ENCODE measurements at places on chromosomes 11 and 22.

GRCh38 chr22:20946080-20946986 lies 20.7 kb upstream of the AIFM3 start:
- no peak for DNase-seq

DNA sequence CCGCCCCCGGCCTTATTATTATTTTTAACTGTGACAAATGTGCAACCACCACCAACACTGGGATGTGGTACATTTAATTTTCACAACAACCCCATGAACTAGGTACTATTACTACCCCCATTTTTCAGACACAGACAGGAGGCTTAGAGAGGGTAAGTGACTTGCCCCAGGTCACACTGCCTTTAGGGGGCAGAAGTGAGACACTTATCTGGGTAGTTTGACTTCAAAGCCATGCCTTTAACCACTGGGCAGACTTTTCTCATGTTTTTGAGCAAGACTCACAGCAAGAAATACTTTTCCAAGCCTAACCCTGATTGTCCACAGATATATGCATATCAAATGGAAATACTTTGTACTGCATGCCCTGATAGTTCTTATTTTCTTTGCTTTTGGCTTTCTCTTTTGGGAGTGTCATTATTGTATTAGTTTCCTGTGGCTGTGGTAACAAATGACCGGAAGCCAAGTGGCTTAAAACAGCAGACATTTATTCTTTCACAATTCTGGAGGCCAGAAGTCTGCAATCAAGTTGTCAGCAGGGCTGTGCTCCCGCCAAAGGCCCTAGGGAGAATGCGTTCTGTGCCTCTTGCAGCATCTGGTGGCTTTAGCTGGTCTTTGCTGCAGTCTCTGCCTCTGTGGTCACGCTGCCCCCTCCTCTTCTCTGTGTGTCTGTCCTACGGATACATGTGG lies 110.8 kb downstream of the GRIK4 start:
- no peak for DNase-seq

GRCh38 chr11:45844822-45845578 lies 2.3 kb upstream of the CRY2 start:
- DNase-seq, result no peak

DNA sequence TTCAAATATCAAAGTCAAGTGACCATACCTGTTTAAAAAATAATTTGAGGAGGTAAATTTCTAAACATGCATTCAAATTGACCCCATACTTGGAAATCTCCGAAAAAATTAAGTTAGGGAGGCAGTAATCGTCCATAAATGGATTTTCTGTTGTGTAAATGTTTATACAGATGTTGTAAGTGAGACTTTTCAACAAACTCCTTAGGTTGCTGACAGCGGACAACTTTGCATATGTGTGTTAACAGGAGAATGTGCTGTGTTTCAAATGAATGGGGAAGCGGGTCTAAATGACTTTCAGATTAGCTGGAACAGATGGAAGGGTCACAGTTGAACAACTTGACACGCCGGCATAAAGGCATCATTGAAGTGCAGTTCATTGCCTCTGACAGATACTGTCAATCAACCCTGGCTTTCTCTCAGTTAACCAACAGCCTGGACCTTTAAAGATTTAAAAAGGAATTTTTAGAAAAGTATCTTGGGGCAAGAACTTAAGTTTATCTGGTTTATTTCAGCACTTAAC lies 98.2 kb upstream of the DBX1 start:
- DNase-seq, result no peak

DNA sequence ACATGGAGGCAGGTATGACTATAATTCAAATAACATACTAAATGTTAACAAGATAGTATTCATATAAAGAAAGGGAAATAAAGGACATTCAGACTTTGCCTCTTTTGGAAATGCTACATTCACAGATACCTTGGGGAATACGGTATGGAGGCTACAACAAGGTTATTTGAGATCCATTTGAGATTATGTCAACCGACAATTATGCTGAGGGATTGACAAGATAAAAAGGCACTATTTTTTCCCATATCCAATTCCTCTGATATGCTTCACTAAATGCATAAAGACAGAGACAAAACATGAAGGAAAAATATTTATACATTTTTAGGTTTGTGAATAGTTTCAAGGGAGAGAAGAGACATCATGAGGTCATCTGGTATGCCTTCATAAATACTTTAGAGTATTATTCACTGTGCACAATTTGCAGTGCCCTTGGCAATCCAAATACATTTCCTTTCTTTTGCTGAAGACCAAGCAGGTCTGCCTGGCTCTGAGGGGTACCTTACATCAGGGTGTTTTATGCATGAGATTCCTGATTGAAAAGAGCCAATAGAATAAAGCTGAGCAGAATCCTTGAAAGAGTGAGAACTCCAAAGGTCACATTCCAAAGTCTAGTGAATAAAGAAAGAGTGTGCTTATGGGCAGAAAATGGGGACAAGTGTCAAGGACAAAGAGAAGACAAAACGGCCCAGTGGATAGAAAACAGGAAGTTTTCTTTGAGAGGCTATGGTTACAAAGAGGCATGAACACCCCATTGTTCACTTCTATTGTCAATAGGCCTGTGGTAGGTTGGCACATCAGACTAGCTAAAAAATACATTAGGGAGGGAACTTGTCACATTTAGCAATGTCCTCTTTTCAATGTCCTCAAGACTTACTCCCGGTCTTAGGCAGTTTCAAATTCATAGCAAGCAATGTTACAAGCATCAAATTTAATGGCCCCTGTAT lies 455.8 kb downstream of the LRRC4C start:
- no peak for DNase-seq

- DNase-seq, result no peak
Measured at GRCh38 chr22:40499209-40499623, 128.8 kb downstream of the SGSM3 start.

- DNase-seq, result no peak
Measured at GRCh38 chr11:87430821-87431220, 393.1 kb downstream of the TMEM135 start.

DNA sequence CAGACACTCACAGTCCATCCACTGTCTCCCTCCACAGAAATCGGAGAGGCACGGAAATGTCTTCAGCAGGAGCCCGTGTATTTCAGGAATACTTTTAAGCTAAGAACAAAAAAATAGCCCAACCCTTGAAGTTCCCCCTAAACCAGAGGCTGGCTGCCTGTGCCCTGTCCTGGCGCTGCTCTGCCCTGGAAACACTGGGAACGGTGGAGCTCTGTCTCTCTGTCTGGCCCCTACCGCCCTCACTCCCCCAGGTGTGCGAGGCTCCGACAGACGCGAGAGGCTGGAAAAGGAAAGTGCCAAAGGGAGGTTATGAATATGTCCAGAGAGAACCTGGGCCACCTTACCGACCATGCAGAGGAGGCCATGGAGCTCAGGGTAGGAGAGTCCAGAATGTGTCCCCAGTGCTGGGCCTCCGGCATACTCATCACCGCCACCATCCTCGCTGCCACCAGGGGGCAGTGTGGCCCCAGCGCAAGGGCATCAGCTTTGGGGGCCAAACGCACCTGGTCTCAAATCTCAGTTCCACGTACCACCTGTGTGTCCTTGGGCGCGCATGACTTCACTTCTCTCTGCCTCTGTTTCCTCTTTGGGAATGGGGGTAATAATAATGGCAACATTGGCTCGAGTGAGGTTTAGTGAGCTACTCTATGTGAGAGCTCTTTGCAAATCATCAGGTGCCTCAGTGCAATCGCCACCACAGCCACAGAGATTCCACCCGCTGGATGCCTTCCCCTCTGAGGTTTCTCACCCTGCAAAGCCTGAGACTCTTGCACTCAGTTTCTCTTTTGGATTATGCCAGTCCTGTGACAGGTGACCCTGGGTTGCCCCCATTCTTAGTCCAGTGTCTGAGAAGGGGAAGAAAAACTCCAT lies 10.4 kb upstream of the SLCO2B1 start:
- DNase-seq, result peak; percentile 65

DNA sequence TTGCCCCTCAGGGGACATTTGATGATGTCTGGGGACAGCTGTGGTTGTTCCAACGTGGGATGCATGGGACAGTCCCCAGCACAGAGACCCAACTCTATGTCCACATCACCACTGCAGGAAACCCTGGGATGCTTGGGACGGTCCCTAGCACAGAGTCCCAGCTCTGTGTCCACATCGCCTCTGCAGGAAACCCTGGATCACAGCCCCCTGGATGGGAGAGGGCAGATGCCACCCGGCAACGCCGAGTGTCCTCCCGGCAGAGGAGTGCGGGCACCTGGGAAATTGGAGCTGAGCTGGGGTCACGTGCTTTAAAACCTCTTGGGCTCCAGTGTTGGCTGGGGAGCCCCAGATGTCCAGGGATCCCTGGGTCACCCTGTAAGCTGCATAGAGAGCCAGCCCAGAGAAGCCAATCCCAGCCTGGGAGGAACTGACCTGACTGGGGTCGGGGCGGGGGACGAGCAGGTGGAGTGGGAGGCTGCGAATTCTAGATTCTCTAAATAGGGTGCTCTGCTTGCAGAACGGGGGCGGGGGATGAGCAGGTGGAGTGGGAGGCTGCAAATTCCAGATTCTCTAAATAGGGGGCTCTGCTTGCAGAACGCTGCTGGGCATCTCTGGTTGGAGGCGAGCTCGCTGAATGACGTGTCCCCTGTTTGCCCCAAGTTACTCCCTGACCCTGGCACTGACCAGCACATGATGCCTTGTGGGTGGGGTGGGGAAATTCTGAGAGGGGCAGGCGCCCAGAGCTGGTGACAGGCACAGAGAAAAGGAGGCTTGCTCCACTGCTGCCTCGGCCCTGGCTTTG lies 1197.8 kb downstream of the BRD1 start:
- no peak for DNase-seq

DNA sequence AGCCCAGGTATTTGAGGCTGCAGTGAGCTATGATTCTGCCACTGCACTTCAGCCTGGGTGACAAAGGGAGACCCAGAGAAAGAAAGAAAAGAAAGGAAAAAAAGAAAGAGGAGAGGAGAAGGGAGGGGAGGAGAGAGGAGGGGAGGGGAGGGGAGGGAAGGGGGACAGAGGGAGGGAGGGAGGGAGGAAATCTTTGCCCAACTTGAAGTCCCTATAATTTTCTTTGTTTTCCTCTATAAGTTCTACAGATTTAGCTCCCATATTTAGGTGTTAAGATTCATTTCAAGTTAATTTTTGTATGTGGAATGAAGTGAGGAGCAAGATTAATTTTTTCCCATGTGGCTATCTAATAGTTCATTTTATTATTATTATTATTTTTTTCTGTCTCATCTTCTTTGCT lies 328.3 kb downstream of the LARGE1 start:
- DNase-seq, result no peak

DNA sequence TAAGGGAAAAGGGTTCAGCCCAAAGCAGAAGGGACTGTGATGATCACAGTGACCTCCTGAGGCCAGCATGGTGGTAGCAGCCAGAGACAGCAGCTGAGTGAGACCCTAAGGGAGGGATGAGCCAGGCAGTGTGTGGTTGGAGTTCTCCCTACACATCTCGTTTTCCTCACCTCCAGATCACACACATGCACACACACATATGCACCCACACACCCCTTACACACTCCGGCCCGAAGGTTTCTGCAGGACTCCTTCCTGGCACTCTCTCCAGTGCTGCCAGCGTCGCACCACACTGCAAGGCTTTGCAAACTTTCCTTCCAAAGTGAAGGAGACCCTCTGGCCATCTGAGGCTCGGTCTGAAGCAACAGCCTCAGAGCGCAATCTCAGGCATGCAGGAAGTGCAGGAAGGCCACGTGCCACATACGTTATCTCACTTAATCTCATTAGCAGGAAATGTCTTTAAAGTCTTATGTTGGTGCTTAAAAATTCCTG lies 26.9 kb upstream of the TP53I11 start:
- DNase-seq, result no peak

GRCh38 chr11:125514336-125515101 lies 18.5 kb upstream of the FEZ1 start:
- no peak for DNase-seq

DNA sequence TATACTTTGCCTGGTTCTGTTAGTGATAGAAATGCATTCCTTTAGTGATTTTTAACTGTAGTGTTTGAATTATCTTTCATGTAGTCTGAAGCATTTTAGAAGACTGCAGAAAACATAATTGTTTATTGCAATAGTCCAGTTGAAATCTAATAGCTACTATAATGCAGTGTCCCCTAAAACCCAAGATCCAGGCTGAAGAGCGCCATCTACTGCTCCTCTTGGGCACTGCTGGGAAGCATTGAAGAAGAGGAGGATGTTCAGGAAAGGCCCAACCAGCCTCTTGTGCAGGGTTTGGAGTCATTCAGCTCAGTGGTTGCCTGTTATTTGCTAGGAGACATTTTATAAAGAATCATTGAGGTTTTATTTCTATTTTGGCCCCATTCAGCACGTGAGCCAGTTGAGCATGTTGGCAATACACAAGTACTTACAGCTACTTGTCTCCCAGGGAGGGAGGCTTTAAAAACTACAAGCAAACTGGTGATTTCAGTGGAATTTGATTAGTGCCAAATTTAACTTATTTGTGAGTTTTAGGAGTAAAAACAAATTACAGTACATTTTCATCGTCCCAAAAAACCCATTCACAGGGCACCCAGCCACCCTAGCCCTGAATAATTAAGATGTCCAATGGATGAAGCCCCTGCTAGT lies 74.9 kb upstream of the HORMAD2 start:
- DNase-seq, result peak; percentile 25

DNA sequence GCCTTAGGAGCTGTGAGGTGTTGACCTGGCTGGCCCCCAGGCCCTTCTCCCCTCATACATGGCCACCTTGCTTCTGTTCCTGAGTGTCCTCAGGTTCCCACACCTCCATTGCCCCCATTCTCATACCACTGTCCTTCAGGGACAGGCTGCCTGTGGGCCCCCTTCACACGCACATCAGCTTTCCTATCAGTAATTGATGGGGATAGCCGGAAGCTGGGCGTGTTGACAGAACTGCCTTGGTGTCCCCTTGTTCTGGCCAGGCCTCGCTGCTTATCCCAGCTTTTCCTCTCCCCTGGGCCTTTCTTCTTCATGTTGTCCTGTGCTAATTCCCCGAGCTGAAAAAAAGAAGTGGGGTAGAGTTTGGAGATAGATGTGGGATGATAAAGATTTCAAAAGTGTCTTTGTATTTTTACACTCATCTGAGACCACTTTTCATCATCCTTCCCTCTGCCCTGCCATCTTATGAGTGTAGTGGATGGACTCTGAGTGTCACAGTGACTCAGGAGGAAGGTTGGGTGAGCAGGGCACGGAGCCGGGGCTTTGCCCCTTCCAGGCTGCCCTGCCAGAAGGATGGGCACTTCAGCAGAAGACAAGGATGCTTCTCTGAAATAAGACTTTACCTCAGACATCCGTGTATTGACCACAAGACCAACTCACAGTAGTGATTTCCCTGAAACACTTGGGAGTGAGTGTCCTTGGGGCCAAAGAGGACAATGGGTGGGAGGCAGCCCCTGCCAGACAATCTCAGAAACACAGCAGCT lies 42.8 kb downstream of the MED15 start:
- no peak for DNase-seq

GRCh38 chr11:131584785-131585592 lies 214.6 kb downstream of the NTM start:
- peak; percentile 33 for DNase-seq

DNA sequence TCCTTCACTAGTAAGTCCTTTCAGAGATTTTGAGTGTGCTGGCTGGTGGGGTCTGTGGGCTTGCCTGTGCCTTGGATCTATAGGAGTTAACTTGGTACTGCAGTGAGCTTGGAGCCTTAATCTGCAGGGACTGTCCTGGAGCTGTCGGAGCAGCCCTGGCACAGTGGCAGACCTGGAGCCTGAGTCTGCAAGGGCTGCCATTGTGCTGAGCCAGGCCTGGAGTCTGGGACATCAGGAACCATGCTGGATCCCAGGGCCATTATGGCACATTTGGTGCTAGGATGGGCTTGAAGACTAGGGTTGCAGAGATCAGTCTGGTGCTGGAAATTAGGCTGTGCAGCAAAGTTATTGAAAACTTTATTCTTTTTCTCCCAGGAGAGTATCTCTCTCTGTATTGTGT lies 665.4 kb downstream of the METTL15 start:
- no peak for DNase-seq

All from thymus (tissue), 14 donors.